Cortex of kidney (tissue), 1 donor: ENCODE measurements at places on chromosomes 5 and 9.

DNA sequence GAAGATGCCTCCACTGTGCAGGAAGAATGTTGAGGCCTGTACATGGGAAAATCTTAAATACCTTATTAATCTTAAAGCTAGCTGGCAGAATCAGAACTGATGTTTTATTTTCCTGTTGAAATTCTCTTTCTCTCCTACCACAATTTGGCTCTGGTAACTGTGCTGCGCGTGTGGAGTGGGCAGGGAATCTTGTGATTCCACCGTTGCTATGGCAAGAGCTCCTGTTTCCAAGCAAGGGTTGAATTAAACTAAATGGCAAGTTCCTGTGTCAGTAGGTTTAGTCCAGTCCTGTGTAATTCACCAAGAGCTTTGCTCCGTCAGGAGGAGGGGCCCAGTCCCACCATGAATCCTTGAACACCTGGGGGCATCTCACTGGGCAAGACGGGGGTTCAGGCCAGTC is 36.4 kb downstream of the NXNL2 start:
- no peak for DNase-seq

- no peak for DNase-seq
These were observed 42.2 kb downstream of the PTPN3 start for GRCh38 chr9:109455861-109456260.

GRCh38 chr9:2727966-2728613 is 10.8 kb downstream of the KCNV2 start:
- no peak for DNase-seq

DNA sequence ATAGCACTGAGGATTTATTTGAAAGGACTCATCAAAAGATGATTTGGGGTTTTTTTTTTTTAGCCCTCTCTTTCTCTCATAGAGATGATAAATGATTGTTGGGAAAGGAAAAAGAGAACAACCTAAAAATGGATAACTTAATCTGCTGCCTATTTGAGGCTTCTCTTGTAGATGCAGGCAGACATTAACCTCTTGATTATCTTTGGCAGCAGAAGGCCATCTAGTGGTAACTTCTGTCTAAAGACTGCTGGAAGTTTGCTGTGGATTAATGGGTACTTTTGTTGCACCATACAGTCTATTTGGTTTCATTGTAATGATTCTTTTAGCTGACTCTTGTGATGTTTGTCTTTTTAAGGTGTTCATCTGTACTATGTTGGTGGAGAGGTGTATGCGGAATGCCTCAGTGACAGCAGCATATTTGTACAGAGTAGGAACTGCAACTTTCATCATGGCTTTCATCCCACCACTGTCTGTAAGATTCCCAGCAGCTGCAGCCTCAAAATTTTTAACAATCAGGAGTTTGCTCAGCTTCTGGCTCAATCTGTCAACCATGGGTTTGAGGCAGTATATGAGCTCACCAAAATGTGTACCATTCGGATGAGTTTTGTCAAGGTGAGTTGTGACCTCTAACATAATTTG is 18.8 kb downstream of the SMIM32 start:
- DNase-seq: no peak

- DNase-seq: no peak
These were observed 43.1 kb downstream of the COL27A1 start for GRCh38 chr9:114198249-114199040.

DNA sequence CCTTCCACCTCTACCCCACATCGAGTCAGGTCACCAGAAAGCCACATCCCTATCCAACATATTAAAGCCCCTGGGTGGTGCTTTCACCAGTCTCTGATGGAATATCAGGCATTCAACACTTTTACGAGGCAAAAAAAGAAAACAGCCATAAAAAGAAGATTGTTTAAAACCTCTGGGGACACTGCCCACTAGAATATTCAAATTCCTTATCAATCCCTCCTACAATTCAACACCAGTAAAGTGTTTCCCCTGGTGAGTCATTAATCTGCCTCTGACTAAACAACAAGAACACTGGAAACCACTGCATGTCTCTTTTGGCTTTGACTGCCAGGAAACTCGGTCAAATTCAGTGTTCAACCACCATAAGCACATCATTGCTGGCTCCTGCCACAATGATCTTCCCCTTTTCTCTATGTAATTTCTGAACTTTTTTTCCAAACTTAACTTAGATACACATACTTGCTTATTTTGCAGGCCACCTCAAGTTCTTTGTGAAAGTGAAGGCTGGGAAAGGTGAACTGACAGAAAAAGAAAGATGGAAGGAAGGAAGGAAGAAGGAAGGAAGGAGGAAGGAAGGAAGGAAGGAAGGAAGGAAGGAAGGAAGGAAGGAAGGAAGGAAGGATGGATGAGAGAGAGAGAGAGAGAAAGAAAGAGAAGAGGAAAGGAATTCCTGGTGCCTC is 105.3 kb downstream of the PAX5 start:
- no peak for DNase-seq

- no peak for DNase-seq
These were observed 301.4 kb upstream of the ZNF608 start for GRCh38 chr5:125047871-125048270.

DNA sequence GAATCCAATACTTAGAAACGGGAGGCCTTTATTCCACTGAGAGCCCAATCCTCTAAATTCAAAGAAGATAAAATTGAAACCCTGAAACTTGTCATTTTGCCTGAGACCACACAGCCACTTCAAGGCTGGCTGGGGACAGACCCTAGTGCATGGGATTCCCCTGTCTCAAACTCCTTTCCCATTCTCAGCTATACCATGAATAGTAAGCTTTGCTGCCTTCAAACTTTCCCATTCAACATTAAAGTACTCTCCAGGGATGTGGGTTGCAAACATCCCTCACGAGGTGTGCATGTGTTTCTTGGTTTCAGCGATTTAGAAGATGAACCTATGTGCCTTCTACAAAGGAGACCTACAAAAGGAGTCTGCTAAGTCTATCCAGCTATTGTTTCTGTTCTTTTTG is 64.6 kb downstream of the GABRB2 start:
- no peak for DNase-seq

DNA sequence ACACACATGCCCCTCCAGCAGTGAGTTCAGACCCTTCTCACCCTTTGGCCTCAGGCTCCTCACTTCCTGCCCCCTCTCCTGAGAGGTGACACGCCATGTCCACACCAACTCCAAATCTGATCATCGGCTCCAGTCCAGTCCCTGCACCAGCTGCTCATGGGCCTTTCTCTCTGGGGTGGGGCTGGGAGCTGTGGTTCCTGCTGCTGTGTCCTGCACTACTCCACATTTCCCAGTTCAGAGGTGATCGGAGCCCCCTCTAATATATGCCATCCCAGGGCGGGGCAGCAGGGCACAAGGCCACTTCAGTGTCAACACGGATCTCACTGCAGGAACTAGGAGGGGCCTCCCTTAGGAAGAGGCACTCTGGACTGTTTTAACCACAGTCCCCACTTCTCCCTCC is 91.5 kb downstream of the ADAMTS2 start:
- no peak for DNase-seq

GRCh38 chr9:125440411-125440810 is 178.8 kb downstream of the GAPVD1 start:
- no peak for DNase-seq
